Activated effector memory CD4-positive, alpha-beta T cell treated with Interleukin-2 at 50 U/mL for 16 hours (primary cell): ENCODE measurements at places on chromosomes 12 and 14.

DNA sequence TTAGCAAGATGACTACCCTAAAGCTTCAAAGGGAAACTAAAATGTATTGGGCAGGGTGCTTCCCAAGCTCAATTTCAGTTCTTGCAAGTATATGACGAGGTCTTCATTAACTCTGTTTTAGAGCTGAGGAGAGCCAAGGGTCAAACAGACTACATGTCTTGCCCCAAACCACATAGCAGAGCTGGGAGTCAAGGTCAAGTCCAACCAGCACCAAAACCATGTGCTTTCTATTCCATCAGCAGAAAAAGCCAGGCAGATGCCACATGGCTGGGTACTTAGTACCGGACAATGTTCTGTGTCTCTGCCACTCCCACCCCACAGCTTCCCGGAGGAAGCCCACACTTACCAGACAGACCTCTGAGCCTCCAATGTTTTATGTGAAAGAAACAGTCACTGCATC is 17.6 kb downstream of the NID2 start:
- no peak for DNase-seq

DNA sequence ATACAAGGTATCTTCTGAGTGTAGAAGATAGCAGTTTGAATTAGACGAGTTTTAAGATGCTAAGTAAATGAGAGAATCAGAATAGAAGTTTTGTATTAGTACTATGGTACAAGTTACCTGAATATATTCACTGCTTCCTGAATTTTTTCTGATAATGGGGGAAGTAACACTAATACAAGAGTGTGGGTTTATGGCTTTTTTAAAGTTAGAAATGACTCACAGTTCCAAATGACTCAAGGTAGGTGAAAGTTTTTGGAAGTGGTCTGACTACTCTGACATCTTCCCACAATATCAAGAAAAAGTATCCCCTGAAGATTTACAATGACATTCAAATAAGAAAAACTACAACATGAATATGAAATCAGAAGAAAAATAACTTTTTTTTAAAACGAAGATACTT is 123.7 kb upstream of the GARIN6 start:
- no peak for DNase-seq

GRCh38 chr14:72638021-72638420 is 255.9 kb downstream of the DPF3 start:
- no peak for DNase-seq

DNA sequence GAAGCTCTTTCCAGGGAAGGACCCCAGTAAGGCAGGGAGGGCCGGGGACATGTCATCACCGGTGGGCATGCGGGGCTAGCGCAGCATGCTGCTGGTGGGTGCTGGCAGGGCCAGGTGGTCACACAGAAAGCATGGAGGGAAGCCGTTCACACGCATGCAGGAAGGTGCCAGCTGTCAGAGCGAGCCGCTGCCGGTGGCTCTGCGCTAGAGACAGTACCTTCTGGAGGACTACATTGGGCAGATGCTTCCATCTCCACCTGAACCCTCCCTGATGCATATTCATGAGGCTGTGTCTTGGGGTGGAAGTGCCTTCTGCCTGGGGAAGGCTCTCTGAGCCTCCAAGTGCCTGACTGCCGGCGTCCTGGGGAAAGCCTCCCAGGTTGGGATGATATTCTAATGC is 203.8 kb downstream of the CALM1 start:
- DNase-seq, result no peak

GRCh38 chr12:93191423-93191822 is 186.3 kb upstream of the NUDT4 start:
- no peak for DNase-seq

GRCh38 chr12:991350-992333 is 619 bp downstream of the ERC1 start:
- DNase-seq, result no peak

DNA sequence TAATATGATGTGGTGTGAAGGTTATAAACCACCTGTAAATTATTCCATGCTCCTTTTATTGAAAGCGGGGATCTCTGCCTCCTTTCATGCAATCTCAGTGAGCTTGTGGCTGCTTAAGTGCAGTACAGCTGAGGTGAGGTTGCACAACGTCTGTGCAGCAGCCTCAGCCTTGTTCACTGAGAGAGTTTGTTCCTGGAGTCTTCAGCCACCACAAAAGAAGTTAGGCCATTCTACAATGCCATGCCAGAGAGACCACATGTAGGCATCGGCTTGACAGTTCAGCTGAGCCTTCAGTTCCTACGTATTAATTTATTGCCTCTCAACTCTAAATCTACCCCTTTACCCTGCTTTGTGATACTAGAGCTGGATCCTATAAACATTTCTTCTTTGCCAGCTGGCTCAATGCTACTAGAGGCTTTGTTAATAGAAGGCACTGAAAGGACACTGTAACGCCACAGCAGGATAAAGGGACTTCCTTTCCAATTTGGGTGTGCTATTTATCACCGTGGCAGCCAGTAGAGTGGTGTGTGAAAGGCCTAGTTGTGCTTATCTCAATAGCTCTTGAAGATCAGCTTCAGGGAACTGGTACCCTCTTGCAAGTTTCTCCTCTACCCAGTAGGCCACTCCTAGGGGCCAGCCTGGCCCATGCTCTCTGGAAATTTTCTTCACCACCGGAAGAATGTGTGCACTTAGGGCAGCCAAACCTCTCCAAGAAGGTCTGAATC is 337.7 kb downstream of the IPO8 start:
- no peak for DNase-seq

GRCh38 chr12:54004841-54005530 is 3.8 kb upstream of the HOXC8 start:
- no peak for DNase-seq

DNA sequence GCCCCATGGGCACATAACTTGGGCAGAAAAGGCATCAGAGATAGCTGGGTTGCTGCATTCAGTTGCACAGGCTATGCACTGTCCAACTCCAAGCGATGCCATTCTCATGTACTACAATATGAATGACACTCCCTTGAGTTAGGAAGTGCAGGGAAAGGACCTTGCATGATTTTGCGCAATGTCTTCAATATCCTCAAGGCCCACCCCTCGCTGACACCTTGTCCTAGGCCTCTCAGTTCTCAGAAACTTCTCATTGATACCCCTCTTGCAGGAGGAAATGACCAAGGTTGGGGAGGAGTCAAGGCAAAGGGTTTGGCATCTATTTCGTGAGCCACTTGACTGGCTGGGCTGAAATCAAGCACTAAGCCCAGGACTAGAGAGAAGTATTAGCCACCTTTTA is 70.4 kb downstream of the ARL6IP4 start:
- DNase-seq, result no peak

- DNase-seq, result no peak
These were observed 114.7 kb downstream of the DAAM1 start for GRCh38 chr14:59303216-59303615.

DNA sequence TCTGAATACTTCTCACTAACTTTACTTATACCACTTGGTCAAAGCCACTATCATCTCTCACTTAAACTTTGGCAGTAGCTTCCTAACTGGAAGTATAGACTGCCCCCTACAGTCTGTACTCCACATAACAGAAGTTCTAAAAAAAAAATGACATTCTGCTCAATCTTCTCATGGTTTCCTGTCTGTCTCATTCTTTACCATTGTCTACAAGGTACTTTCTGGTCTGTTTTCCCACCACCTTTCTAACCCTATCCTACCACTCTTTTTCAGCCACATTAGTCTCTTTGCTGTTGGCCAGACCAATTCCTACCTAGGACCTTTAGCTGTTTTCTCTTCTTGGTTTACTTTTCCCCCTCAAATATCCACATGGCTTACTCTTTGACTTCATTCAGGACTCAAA is 14.7 kb downstream of the CPSF6 start:
- DNase-seq, result no peak
